Stimulated activated CD4-positive, alpha-beta T cell treated with anti-CD3 and anti-CD28 coated beads, Interleukin-12 subunit alpha, Interleukin-12 subunit beta, amount 100 ng/mL, for 4 hours (primary cell): ENCODE measurements at places on chromosomes 11 and 22.

- DNase-seq = no peak
Observed at GRCh38 chr22:33350491-33350890, 292.3 kb upstream of the SYN3 start.

GRCh38 chr11:12229450-12230229 lies 119.2 kb downstream of the MICAL2 start:
- no peak for DNase-seq

GRCh38 chr22:27726686-27727449 lies 74.7 kb downstream of the MN1 start:
- no peak for DNase-seq

- no peak for DNase-seq
Observed at GRCh38 chr11:16969010-16969999, 44.9 kb downstream of the PLEKHA7 start.

- no peak for DNase-seq
Observed at GRCh38 chr11:8732324-8732670, 49.7 kb downstream of the RPL27A start.

GRCh38 chr11:102874852-102875251 lies at the start of gene MMP12:
Gene MMP12, minus strand, starts transcription at chr11:102874982. Its CDS starts 45 bp downstream, at chr11:102874937.
- no peak for DNase-seq

- no peak for DNase-seq
Observed at GRCh38 chr11:134164490-134165370, 59.0 kb downstream of the NCAPD3 start.

DNA sequence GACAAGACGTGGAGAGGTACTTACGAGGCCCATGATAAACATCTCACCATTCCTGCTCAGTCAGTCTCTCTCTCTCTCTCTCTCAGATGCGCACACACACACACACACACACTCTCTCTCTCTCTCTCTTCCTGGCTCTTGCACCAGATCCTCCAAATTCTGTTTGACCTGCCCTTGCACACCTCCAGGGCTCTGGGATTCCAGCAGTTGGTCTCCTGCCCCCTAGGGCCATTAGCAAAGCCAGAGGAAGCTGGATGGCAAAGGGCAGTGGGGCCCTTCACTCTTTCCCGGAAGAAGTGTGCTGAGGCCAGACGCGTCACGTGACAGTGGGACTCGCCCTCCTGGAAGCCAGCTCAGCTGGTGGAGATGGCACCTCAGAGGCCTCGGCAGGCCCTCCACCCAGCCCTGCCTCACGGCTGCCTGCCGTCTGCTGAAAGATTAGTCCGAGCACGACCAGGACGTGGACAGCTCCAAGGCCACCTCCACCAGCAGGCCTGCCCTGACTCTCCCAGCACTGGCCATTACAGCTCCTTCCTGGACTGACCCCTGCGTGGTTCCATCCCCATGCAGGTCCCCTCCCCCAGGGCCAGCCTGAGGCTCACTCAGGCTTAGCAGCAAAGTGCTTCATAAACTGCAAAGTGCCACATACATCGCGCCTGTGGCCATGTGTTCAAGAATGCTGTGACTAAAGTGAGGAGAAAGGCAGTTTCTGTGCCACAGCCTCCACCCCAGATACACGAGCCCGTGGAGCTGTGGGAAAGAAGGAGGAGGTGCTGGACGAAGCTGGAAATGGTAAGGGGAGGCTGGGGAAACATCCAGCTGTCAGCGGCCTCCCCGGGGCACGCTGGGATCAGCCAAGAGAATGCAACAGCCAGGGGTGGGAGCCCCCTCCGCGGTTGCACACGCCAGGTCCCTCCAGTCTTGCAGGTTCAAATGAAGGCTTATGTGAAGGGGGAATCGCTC lies 3.7 kb downstream of the PDGFB start:
- DNase-seq = no peak

GRCh38 chr11:129237456-129237855 lies 45.3 kb upstream of the ARHGAP32 start:
- no peak for DNase-seq

DNA sequence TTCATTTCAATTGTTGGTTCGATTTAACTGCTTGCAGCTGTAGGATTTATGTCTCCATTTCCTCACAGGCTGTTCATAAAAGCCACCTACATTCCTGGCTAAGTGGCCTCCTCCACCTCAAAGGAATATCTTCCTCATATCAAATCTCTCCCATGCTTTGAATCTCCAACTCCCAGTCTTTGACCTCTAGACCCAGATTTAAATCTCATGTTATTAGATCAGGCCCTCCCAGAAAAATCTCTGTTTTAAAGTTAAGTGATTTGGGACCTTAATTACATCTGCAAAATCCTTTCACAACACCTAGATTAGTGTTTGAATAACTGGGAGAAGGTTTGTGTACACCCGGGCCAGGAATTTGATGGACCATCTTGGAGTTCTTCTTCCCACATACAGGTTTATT lies 33.9 kb upstream of the POLA2 start:
- DNase-seq = no peak

DNA sequence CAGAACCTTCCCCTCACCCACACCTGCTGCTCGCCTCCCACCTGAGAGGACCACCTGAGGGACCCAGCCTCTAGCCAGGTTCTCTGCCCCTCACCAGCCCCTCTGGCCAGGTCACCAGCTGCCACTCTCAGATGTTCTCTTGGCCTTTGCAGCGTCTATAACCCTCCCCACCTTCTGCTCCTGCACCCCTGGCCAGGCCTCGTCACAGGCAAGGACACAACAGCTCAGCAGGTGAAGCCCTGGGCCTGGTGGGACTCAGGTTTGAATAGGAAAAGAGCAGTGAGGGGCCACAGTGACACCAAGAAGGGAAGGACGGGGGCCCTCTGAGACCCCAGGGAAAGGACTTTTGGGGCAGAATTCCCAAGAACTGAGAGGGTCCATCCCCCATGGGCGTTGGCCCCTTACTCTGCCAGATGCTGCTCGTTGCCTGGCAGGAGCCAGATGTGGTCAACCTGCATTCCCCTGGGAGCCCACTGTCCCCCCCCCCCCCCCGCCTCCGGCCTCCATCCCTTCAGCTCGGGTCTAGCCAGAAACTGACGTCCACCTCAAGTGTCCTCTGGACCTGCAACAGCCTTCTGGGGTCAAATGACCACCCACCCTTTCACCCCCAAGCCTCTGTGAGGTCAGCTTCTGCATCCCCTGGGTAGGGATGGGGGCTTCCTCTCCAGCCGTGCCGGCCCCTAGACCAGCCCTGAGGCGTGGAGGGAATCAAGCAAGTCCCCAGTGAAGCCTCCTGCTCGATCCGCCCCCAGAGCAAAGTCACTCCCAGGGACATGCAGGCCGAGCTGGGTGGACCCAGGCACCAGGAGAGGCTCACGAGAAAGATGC lies 28.7 kb downstream of the SBF1 start:
- DNase-seq = no peak

- no peak for DNase-seq
Observed at GRCh38 chr11:37109286-37109585, 511.2 kb upstream of the RAG2 start.

DNA sequence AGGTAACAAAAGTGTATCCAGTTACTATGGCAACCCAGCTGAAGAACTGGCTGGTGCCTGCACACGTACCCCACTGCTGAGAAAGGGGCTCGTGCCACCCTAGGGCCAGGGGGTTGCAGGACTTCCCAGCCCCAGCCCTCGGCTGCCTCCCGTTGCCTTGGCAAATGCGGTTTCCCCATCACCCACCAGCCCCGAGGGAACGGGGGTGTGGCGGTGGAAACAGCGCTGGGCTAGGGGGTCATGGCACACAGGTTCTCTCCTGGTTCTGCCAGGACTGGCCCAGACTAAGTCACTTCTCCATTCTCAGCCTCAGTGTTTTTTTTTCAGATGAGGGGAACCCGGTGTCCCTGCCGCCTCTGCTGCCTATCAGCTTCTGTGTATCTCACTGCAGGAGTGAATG lies 27.9 kb downstream of the PHF21B start:
- no peak for DNase-seq

GRCh38 chr11:60184824-60185511 lies 2.1 kb upstream of the MS4A6A start:
- no peak for DNase-seq

DNA sequence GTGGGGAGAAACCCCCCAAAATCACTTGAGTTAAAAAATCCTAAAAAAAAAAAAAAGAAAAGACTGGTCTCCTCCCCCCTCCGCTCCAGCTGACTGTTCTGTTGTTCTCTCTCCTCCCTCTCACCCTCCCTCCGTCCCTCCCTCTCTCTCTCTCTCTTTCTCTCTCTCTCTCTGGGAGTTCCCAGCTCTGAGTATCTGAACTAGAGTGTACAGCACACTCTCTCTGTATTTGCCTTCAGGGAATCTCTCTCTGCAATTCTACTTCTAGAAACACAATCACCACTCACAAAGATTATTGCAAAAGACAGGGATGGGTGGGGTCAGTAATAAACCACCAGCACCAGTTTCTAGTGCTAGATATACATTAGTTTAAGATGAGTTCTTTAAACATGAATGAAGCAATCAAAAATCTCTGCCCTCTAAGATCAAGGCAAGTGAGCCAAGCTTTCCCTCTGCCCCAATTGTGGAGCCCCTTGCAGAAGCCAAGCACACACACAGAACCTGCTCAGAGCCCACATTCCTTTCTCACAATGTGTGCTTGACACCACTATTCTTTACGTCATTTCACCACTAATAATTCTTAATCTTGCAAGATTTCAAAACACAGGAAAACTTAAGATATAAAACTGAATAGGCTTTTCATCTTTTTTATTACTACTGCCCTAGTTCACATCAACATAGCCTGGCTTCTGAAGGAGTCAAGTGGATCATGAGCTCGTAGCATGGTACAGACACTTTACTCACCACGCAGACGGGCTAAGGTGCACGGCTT lies 133.5 kb downstream of the RBFOX2 start:
- no peak for DNase-seq
